ENCODE measurements at places on chromosomes 5 and 9. TPM values are rescaled to one million over a fixed set of nuclear protein-coding genes. Genes with fewer than 3 reads are reported as not detected.

The IFNA5 gene
- total RNA-seq: not detected

The NR5A1 gene
- total RNA-seq: not detected

The OBP2B gene
- total RNA-seq: not detected

The ZNF622 gene
- 25.8 TPM for total RNA-seq

The ECM2 gene
- total RNA-seq: 57.8 TPM

The PELO gene
- 8.8 TPM for total RNA-seq

The GFPT2 gene
- 27.3 TPM for total RNA-seq

The SLC6A7 gene
- total RNA-seq: 0.17 TPM

The MED10 gene
- total RNA-seq: 32.3 TPM

All from subcutaneous adipose tissue (tissue), 4 donors.